Caki2 (cell line): ENCODE measurements at places on chromosomes 5 and 9. TPM values are rescaled to one million over a fixed set of nuclear protein-coding genes. Genes with fewer than 3 reads are reported as not detected.

Gene IL13
- total RNA-seq, result not detected in 2 replicates

DNA sequence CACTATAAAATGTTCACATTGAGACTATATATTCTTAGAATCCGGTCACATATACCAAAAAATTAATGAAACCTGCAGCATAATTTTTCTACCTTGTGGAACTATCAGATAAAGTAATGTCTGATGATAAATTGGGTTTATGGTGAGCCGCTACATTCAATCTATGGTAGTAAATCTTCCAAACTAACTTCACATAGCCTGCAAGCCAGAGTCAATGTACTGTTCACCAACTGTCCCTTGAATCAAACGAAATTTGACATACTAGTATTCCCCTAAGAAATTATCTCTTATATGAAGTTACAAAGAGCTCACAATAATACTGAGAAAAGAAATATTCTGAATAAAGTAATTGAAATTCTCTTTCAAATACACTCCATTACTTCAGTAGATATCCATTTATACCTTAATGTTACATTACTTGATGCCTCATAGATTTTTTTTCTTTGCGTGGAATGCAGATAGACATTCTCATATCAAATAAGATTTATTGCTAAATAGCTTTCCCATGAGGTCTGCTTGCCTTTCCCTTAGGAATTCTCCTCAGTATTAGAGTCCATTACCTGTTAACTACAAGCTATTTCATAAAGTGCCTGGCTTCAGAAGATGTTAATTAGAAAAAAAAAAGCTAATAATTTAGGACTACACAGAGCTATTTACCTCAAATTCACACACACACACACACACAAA is 169.5 kb downstream of the PTPRD start:
- no peak for DNase-seq

GRCh38 chr5:12777342-12777741 is 873.1 kb upstream of the CTNND2 start:
- DNase-seq, result no peak

DNA sequence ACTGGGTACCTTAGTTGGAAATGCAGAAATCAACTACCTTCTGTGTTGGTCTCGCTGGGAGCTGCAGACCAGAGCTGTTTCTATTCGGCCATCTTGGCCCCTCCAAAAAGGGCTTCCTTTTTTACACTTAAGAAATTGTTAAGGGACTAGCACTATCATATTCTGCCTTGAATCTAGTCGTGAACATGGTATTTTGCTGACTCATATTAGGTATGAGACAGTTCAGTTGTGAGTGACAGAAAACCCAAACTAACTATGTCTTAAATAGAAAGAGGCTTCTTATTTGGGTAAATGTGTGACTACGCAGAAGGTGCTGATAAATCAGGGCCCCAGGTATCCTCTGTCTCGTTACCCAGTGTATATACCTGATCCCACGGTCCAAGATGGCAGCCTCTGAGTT is 298.2 kb downstream of the EDIL3 start:
- no peak for DNase-seq

- DNase-seq, result no peak
Measured at GRCh38 chr5:82584631-82585030, 306.5 kb upstream of the RPS23 start.
